ENCODE measurements at places on chromosomes 16 and 17.

DNA sequence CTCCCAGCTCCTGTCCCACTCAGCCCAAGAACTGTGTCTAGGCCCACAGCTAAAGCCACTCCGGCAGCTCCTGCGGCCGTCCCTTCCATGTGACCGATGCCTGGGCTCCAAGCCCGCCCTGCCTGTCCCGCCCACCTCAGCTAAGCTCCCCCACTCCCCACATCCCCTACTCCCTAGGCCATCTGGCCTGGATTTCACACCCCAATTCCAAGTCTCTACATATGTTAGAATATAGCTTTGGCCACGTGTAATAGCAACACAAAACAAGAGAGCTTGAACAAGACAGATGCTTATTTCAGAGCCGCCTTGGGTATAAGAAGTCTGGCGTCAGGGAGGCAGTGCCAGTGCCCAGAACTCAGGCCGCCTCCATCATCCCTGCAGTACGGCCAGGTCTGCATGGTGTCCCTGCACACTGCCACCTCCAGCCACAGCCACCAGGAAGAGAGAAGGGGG, 30.0 kb upstream of the USP22 start:
- DNase-seq, result no peak

DNA sequence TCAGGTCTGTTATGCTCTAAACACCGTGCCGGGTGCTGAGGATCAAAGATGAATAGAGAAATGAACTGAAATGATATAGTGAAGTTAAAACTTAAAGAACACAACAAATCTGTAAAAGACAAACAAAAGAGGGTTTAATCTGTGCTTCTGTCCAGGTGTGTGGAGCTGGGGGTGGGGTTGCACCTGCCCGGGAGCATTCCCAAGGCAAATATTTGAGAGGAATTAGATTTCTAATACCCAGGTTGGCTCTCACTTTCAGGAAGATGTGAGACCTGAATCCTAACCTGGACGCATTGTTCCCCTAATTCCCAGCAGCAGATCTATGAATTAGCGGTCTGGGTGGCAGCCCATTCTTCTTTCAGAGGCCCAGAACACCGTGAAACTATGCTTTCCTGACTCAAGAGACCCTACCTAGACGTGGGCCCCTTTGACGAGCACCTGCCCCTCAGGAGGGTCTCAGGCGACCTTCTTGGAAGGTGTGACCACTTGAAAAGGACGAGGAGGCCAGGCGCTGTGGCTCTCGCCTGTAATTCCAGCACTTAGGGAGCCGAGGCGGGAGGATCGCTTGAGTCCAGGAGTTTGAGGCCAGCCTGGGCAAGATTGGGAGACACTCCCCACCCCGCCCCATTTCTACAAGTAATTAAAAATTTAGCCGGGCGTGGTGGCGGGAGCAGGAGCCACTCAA, 677 bp upstream of the RANGRF start:
- DNase-seq, result no peak

GRCh38 chr16:12182212-12182611, 205.7 kb downstream of the SNX29 start:
- DNase-seq, result no peak

DNA sequence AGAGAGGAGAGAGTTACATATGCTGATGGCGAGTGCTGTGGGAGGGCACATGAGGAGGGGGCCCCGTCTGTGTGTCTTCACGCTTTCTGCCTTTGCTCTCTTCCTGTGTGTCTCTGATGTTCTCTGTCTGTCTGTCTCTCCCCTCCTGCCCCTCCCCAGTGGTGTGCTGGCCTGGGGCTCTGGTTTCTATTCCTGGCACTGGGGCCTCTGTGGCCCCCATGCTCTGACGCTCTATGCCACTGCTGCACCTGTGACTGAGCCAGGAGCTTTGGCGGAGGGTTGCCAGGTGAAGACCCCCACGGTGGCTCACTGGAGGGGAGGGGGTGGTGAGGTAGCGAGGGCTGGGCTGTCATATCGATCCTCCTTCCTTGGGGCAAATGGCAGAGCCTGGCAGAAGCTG, 24.6 kb upstream of the BRD7 start:
- DNase-seq, result no peak

GRCh38 chr16:57656342-57656955, 11.7 kb upstream of the ADGRG3 start:
- DNase-seq, result no peak

Measured in iris pigment epithelial cell (primary cell).